GM18507 (cell line): ENCODE measurements at places on chromosomes 2 and 18.

DNA sequence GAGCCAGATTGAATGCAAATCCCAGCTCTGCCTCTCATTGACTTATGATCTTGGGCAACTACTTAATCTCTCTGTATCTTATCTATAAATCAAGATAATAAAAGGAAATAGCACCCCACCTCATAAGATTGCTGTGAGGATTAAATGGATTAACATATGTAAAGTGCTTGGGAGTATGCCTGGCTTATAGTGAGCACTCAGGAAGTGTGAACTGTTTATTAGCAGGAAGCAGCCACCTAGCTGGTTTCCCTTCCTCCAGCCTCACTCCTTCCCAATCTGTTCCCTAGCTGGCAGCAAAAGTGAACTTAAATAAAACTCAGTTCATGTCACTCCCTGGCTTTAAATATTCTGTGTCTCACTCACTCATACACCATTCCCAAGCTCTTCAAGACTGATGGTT, 526.6 kb upstream of the PKDCC start:
- DNase-seq: no peak

DNA sequence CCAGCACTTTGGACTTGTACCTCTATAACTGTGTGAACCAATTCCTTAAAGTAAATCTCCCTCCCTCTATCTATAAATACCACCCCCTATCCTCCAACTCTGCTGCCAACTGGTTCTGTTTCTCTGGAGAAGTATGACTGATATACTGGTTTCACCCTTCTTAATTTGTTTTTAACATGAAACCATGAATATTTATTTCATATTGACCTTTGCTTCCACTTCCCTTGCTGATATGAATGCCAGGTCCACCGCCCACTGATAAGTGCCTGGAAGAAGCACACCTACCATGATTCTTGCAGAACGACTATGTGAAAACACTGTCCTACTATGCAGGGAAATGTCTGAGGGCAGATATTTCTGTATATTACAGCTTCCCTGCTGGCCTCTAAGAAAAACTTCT, 131.6 kb downstream of the GAREM1 start:
- no peak for DNase-seq

GRCh38 chr2:62406573-62407043, 99.4 kb downstream of the TMEM17 start:
- no peak for DNase-seq

DNA sequence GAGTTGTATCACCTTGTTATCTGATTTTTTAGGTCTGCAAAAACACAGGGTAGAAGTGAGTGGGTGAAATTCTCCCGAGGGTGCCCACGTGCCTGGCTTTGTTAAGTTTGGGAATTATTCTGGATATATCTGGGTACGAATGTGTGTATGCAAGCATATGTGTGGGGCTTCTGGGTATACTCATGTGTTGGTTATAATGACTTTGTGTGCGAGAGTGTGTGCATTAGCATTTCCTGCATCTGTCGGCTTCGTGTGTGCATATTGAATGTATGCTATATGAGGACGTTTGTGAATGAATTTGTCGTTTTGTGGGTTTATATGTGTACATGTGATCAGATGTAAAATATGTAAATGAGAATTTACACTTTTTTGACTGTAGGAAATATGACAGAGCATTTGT, 13.8 kb upstream of the DNAJC27 start:
- DNase-seq: no peak

DNA sequence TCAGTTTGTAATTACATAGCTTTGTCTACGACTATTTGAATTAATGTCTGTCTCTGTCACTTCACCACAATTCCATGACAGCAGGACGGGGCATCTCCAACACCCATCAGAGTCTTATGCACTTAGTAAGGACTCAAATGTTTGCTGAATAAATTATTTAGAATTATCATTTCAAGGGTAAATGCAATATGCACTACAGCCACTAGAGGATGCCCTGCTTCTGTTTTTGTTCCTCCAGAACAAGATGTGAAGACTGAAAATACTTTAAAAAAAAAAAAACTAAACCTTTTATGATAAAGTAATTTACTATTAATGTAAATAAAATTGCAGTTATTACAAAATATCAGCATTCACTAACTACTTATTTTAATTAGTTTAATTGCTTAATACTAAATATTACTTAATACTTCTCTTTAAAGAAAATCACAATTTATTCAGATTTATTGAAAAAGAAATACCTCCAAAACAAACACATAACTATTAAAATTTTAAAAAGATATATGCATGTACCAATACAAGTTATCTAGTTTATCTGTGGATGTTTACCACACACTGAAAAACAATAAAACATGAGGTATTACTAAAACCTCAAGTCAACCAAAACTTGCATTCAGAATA, 3.2 kb downstream of the PIGN start:
- DNase-seq: no peak

DNA sequence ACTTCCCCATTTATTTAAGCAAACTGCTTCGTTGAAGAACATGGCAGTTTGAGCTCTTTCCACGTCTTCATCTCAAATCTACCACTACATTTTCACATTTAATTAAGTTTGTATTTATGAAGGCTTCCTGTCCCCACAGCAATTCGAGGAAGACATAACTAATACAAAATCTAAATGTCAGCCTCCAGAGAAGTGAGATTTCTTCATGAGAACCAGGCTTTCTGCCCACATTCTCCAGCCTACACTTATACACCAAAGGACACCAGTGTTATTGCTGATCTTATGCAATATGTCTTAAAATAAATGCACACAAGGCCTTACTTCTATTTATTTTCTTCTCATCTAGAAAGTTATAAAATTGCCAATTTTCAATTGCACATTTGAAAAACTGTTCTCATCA, 1209.3 kb upstream of the FAM98A start:
- DNase-seq: no peak

DNA sequence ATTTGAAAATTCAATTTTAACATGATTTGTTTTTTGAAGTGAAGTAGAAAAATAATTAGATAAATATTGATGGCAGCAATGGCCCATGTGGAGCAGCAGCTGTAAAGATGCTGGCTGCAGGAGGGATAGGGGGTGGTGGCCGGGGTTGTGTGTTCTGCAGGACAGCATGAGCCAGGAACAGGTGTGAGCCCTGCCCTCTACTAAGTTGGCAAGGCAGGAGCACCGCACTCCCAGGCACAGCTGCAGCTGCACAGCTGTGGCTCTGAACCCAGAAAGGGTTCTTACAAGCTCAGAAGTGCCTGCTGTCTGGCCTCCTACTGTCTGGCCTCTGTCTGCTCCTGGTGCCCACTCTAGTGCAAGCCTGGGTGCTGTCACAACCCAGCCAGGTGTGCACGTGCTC, 10.0 kb upstream of the DUSP19 start:
- no peak for DNase-seq

- DNase-seq: no peak
These were observed 443.0 kb upstream of the RGPD4 start for GRCh38 chr2:107383691-107384090.

- DNase-seq: no peak
These were observed 343.0 kb downstream of the NYAP2 start for GRCh38 chr2:225742487-225742886.

- no peak for DNase-seq
These were observed 200.1 kb downstream of the BCL11A start for GRCh38 chr2:60353406-60353800.

DNA sequence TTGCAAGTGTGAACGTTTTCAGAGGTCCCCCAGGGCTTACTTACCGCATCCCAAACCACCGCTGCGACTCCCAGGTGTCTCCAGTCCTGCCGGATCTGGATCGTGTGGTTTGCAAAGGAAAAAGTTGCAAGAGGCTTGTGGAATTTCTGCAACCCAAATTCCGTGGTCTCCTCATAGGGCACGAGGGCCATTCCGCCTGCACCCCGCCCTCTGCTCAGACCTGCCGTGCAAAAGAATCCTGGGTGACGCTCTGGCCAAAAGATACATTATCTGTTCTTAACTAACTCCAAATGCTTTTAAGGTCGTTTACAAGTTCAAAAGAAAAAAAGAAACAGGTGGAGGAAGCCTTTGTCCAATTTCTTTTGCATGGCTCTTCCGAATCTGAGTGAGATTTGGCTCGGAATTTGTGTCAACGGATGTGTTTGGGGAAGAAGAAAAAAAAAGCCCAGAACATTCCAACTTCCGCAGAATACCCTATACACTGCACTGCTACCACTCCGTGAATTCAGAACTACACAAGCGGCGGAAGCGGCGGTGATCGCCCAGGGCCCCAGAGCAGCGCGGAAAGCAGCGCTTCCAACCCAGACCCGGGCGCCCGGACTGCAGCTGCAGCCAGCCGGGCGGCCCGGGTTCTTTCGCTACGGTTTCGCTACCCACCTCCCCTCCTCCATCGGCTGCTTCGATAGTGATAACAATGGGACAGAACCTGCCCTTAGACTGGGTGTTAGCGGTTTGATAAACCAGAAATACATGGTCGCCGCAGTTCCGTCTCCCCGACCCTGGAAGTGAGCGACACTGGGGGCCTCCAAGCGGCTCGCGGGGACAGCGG, 795 bp downstream of the METTL21A start:
- no peak for DNase-seq

DNA sequence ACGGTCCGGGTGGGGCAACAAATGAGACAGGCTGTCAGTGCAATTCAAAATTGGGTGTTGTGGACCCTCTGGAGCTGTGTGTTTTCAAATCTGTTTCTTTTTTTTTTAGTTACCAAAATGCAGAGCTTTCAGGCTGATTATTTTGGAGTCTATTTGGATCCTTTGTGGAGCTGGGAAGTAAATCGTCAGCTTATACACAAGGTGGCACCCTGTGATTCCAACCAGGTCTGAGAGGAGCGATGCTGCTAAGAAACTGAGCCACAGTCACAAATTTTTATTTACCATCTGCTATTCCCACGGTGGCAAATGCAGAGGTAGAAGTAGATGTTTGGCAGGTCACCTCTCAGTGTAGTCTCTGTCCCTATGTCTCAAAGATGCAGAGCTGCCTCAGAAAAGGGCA, 3.8 kb upstream of the EPC2 start:
- DNase-seq: no peak
